Esophagus squamous epithelium (tissue), 5 donors: ENCODE measurements at places on chromosomes 1 and 21.

- DNase-seq, result no peak
Measured at GRCh38 chr1:62271948-62272728, 47.1 kb downstream of the KANK4 start.

GRCh38 chr1:24018611-24019580, 38.8 kb upstream of the SRSF10 start:
- DNase-seq, result peak; percentile 10

DNA sequence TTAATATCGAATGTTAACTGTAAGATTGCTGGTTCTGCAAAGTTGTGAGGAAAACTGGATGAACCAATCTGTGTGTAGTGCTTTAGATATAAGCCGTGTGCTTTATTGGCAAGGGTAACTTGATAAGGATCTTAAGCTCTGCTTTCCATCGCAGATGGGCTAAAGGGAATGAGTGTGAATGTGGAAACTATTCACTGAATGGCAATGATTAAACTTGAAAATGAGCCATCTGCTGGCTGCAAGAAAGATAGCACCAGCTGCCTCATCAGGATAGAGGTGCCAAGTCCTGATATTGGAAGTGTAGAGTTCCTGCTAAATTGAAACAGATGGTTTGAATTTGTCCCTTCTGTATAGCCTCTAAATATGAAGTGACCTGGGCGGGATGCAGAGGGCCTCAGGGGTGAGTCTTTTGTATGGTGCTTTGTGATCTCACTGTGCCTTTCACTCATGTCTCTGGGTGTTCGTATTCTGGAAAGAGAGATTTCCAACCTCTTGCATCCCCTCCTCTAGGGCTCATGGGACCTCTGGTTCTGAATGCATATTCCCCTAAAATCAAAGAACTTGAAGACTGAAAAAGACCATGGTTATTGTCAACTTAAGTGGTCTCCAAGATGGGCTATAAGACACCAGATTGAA, 9.2 kb downstream of the FCRL3 start:
- no peak for DNase-seq

DNA sequence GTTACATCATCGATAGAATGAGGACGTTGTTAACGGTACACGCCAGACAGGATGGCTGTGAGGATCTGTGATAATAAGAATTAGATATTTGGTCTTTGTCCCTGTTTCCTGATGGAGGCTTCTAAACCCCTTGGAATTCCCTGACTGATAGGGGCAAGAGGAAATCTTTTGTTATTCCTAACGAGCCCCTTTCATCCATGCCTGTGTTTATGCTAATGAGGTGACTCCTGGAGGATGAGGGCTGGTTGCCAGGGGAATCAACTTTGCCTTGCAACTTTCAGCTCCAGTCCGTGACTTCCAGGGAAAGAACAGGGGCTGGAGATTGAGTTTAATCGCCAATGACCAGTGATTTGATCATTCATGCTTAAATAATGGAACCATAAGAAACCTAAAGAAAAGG, 39.3 kb upstream of the NLRP3 start:
- no peak for DNase-seq
